ENCODE measurements at places on chromosomes 6 and 20.
A peak's percentile ranks its signal among the peaks of the same experiment; 100 is the strongest.

DNA sequence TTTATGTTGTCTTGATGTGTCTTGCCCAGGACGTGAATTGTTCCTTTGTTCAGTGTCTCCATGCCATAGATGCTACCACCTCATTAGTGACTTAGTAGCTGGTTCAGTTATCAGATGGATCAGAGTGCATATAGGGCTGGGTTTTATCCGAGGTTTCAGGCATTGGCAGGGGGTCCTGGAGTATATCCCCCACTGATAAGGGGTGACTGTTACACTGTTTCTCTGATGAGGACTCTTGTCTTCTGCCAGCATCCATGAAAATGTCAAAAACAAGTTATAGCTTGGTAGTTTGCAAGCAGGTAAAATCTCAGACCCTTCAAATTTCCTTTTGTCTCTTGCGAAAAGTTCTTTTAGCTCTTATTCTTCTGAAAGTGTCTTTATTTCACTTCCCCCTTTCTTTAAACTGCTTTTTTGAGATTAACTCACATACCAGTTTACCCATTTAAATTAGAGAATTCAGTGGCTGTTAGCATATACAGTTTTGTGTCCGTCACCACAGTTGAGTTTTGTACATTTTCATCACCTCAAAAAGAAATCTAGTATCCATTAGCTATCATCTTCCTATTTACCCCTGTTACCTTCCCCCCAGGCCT lies 109.2 kb downstream of the CDYL start:
- no peak for DNase-seq

DNA sequence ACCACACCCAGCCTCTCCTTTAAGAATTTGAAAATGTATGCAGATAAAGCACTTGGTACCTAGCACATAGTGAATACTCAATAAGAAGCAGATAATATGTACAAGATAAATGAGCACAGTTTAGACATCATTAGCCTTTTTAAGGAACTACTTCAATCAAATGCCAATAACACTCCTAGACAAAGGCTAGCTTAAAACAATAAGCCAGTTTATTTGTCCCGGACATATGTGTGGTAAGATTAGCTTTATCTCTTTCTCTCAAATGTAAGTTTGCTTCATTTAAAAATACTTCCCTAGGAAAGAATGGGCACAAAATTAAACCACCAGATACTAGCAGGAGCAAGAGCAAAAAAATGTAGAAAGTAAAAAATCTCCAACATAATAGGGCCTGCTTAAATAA lies 73.8 kb downstream of the MAP3K5 start:
- DNase-seq, result no peak

GRCh38 chr6:16228043-16228442 lies 10.3 kb upstream of the GMPR start:
- DNase-seq, result no peak

- DNase-seq, result no peak
Measured at GRCh38 chr6:157261606-157262005, 61.7 kb downstream of the TMEM242 start.

- DNase-seq, result no peak
Measured at GRCh38 chr6:27478141-27478705, 5.3 kb upstream of the ZNF184 start.

DNA sequence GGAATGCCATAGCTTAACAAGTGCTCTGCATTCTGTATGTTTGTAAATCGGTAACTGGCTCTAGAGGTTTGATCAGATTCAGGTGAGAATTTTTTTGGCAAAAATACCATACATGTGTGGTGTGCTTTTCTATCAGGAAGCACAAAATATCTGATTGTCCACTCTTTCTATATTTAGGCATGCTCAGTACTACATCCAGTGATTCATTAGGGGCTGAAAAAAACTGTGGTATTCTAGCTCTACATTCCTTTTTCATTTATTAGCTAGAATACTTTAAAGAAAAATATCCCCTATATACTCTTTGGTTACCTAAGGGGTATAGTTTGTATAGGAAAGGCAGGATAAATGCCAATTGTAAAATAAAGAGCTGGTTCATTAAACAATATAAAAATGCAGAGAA lies 10.6 kb upstream of the ELOVL2 start:
- DNase-seq, result no peak

GRCh38 chr6:69706724-69707123 lies 90.1 kb downstream of the LMBRD1 start:
- DNase-seq, result no peak

GRCh38 chr6:7203939-7204338 lies 96.2 kb downstream of the RREB1 start:
- no peak for DNase-seq

DNA sequence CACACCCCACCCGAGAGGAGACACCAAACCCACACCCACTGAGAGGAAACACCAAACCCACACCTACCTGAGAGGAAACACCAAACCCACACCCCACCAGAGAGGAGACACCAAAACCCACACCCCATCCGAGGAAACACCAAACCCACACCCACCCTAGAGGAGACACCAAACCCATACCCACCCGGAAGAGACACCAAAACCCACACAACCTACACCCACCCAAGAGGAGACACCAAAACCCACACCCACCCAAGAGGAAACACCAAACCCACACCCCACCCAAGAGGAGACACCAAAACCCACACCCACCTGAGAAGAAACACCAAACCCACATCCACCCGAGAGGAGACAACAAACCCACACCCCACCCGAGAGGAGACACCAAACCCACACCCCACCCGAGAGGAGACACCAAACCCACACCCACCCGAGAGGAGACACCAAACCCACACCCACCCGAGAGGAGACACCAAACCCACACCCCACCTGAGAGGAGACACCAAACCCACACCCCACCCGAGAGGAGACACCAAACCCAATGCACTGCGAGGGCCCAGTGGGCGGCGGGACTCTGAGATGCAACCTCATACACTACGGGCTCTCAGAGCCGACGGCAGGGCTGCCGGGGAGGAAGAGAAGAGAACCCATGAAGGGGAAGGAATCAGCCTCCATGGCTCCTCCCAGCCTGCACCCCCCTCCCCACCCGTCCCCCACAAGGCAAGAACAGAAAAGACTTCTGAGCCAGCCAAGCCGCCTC lies 83.3 kb downstream of the TAF4 start:
- DNase-seq, result no peak

DNA sequence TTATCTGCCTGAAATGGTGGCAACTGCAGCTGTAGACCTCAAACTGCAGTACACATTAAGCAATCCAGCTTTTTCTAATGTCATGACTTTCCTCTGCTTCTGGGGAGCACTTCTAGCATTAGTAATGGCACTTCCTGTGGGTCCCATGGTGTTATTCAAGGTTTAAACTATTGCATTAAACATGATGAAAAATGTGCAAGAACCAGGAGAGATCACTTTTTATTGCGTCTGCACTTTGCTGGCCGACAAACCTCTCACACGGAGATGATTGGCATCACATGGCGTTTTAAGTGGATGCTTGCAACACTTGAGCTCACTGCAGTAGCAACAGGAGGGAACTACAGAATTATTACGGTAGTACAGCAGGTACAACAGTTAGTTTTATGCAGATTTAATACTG lies 148.4 kb downstream of the HIVEP2 start:
- no peak for DNase-seq

- no peak for DNase-seq
Measured at GRCh38 chr6:120354452-120355098, 979.7 kb downstream of the TBC1D32 start.

DNA sequence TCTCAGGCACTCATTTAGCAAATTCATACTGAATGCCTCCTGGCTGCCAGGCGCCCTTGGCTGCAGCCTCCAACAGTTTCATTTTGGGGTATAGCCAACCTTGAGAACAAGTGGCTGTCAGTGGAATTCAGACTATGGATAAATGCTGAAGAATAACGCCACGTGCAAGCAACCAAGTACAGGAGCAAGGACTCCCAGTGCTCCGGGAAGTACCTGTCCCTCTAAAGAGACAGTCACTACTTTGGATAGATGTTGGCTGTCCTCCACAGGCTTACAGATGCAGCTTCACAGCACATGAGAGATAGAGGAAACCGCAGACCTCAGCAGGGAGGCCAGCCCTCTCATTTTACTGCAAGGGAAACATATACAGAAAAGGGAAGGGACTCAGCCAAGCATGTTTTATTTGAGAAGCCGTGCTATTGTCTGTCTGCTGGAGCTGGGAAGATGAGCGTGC lies 658.2 kb downstream of the PTPRT start:
- DNase-seq, result no peak

GRCh38 chr20:38985603-38986170 lies 23.5 kb downstream of the DHX35 start:
- no peak for DNase-seq

- DNase-seq, result no peak
Measured at GRCh38 chr6:118298476-118299427, 249.3 kb upstream of the PLN start.

DNA sequence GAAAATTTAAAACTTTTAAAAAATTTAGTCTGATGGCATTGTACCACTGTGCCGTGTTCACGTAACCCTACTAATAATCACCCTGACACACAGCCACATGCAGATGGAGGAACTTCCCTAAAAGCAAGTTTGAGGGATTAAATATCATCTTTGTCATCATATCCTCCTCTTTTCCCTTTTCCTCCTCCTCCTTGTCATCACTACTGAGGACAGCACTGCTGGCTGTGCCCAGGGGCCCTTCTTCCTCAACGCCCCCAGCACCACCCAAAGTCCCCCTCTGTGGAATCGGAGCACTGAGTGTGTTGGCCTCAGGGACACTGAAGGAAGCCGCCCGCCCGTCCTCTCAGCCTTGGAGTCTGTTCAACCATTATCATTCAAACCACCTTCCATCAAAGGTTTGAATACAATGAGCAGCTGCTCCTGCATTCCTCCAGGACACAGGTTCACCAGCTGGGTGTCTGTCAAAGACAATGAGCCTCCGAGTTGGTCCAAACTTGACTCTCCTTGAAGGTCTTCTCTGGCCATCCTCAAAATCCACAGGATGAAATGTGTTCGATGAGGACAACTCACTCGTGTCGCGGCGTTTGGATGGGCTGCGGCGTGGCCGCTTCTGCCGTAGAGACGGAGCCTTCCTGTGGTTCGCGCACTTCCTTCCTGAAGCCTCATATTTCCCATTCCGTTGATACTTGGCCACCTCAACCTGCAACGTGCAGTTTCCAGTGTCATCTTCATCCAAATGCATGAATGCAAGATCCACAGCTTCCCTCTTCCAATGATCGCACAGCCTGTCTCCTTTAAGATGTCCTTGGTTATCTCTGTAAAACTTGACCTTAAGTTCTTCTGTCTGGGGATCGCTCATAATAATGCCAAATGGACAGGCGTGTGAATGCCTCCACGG lies 23.3 kb downstream of the NQO2 start:
- DNase-seq, result peak; percentile 25

DNA sequence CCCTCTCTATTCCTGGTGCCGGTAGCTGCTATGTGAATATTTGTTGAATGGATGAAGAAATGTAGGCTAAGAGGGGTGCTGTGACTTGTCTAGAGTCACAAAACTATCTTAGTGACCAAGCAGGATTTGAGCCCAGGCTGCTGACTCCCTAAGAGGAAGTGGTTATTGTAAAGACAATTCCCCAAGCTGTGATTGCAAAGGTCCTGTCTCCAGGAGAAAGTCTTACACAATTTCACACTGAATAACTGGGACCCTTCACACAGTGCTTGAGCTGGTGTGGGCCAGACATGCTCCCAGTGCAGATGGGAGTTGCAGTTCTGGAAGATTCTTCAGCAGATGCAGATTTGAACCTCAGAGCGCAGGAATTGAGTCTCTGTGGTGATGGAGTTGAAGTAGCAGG lies 38.1 kb downstream of the IYD start:
- DNase-seq, result no peak

DNA sequence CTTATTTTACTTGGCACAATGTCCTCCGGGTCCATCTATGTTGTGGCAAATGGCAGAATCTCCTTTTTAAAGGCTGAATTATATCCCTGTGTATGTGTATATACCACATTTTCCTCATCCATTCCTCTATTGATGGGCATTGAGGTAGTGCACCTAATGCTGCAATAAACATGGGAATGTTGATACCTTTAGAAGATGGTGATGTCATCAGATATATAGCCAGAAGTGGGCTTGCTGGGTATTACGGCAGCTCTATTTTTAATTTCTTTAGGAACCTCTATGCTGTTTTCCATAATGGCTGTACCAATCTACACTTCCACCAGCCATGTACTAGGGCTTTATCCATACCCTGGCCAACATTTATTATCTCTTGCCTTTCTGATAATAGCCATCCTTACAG lies 315.7 kb downstream of the FOXA2 start:
- no peak for DNase-seq

DNA sequence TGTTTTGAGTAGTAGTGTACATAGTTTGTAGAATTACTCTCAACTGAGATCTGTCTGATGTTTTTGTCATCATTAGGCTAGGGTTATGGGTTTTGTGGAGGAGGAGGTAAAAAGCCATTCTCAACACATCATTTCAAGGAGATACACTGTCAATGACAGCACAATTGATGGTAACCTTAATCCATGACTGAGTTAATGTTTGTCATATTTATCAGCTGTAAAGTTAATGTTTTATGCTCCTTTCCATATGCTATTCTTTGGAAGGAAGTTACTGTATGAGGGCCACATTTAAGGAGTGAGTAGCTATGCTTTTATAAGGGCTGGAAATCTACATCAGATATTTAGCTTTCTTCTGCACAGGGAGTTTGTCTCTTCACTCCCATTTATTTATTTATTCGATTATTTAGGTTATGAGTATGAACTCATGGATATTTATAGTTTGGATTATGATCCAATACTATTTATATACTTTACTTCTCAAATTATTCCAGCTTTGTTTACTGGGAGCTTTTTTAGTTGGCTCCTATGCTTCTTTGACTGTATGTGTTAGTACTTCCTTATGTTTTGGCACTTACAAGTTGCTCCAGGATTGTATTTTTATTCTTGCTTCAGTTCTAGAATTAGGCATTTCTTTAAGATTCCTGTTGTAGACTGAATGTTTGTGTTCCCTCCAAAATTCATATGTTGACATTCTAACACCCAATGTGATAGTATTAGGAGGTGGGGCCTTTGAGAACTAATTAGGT lies 156.6 kb upstream of the HCRTR2 start:
- DNase-seq, result no peak

Data from activated T-cell treated with anti-CD3 and anti-CD28 coated beads for 48 hours (primary cell).